Brain microvascular endothelial cell (primary cell): ENCODE measurements at places on chromosomes 2 and 18.

GRCh38 chr2:48944956-48945355, 189.4 kb upstream of the LHCGR start:
- peak; percentile 4 for DNase-seq

- DNase-seq = no peak
Observed at GRCh38 chr2:72155737-72156136, 8.1 kb upstream of the CYP26B1 start.

GRCh38 chr2:35963357-35963756, 392.2 kb upstream of the CRIM1 start:
- DNase-seq = no peak

DNA sequence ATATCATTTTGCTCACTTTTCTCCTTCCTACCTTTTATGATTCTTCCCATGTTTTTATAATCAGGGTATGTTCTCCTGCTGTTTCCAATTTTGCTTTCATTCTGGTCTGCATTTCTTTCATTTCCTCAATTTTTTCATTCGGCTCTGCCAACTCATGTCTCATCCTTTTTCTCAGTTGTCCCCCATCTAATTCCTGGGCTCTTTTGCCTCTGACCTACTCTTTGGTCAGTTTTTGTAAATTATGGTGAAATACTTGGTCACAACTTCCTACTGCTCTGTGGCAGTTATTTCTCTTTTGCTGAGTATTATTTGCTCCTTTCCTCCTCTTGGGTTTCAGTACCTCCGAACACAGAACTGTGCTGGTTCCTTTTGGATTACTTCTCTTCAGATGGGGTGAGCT, 27.5 kb downstream of the MYO7B start:
- DNase-seq = no peak

DNA sequence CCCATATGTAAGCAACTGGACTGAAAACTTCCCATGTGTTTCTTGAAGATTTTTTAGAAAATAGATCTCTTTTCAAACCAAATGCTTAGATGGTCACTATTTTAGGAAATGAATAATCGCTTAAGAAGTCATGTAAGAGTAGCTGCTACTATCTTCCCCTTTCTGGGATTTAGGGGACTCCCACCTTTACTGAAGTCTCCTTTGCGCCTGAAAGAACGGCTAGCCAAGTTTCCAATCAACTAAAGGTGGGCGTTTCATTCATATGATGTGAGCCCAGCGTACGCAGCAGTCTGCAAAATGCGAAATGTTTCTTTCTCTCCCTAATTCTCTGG, 1.1 kb downstream of the DIPK1C start:
- no peak for DNase-seq

DNA sequence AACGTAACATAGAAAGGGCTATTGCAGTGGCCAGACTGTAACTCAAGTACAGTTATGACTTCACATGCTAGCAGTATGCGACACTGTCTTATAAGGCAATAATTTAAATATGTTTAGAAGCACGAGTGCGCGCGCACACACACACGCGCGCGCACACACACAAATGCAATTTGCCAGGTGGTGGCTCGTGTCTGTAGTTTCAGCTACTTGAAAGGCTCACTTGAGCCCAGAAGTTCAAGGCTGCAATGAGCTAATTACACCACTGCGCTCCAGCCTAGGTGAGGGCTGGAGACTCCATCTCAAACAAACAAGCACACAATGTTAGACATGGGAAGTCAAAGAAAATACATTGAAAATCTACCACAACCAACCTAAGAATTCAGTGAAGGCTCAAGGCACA, 103.7 kb downstream of the USP34 start:
- DNase-seq = no peak

- no peak for DNase-seq
Observed at GRCh38 chr2:236673126-236673822, 103.6 kb downstream of the ACKR3 start.

DNA sequence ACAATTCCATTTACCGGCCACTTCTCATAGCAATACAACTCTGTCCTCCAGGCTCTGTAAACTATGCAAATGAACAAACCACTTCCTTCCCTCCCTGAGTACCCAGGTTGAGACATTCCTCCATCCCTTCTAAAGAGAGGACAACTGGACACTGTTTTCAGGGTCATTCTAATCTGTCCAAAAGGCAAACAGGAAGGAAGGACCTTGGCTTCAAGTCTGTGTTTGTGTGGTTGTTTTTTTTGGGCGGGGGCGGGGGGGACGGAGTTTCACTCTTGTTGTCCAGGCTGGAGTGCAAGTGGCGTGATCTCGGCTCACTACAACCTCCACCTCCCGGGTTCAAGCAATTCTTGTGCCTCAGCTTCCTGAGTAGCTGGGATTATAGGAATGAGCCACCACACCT, 3.3 kb downstream of the TFCP2L1 start:
- DNase-seq = no peak

DNA sequence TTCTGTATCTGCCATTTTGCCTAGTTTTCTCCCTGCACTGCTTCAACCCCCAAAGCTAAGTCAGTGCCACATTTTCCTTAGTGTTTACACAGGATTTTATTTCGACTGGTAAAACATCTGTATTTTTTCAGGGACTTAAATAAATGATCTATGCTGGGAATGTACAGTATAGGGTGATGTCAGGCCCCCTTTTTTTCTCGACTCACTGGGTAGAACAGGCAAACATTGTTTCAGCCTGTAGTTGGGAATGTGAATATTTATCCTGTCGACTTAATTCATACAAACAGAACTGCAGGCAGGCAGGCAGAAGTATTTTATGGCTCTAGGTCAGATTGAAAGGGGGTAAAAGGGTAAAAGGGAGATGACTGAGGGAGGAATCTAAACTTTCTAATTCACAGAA, 123.5 kb upstream of the ZFP36L2 start:
- no peak for DNase-seq

GRCh38 chr2:134027980-134028379, 225.9 kb upstream of the MGAT5 start:
- no peak for DNase-seq

GRCh38 chr18:11167778-11168177, 18.4 kb upstream of the PIEZO2 start:
- DNase-seq = peak; percentile 66

DNA sequence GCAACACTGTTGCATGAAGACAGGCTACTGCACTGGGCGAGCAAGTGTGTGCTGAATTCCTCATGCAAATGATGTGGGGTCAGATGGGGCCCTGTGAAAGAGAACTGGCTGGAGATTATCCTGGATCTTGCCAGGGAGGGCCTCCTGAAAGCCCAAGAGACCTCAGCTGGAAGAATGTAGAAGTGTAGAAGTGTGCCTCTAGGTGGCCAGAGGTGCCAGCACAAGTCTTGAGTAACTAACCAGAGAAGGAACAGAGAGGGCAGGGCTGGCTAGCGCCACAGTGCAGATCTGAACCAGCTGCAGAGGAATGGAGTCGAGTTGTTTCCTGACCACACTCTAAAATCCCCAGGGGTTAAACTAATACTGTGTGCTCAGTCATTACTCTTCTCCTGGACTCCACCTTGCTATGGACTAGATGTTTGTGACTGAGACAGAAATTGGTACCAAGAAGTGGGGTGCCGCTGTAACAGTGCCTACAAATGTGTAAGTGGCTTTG, 399.3 kb downstream of the LRATD1 start:
- no peak for DNase-seq

DNA sequence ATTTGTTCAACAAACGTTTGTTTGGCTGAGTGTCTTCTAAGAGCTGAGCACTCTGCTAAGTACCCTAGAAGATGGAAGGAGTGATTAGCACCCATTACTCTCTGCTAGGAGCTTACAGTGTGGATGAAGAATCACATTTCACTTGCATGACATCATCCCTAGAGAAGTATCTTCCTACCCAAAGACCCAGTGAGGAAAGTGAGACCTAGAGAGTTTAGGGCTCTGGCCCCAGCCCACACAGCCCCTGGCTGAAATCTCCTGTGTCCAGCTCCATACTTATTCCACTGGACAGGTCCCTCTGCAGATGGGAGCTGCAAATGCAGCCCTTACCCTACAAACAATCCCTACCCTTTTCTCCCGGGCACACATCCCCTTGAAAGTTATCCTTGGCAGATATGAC, 26.8 kb upstream of the EPAS1 start:
- peak; percentile 22 for DNase-seq

DNA sequence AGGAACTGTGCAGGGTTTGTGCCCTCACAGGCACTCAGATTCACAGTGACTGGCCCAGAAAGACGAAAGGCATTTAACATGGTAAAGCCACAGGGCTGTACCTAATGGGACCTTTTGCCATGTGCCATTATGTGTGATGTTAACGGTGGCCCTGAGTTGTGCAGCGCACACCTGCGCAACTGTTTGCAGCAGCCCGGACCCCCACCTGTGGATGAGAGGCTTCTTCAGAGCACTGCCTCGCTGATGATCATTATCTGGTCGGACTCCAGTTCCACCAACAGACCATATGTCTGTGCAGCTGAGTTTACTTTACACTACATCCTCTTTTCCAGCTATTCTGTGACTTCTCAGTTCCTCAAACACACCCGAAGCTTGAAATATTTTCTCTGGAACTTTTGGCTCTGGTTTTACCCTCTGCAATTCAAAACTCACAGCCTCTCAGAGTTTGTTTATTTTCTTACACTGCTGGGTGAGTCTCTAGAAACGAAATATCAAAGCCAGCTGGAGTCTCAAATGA, 35.6 kb upstream of the UBE2F start:
- no peak for DNase-seq

DNA sequence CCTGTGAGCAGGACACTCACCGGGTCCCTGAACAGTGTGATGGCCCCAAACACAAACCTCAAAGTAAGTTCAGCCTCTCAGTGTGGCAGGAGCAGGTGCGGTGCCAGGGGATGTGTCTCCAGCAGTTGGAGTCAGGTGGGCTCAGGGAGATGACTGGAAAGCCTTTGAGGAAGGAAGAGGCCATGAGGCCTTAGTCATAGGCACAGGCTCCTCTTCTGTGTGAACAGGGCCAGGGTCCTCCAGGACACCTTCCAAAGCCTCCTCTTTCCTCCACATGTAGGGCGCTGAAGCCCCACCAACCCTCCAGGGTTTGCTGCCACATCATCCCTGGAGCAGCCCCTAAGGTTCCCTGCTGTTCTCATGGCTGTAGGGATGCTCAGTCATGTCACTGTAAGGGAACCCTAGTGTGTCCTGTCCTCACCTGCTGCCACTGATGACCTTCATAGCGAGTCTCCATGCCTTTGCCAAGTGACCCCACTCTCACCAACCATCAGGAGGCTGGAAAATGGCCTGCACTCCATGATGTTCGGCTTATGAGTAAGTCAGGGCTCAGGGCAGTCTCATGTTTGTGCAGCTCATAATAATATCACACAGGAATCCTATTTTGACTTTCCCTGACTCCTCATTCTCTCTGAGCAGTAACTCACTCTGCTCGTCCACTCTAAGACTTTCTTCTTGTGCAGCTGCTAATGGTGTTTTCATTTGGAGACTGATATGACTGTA, 1152.9 kb downstream of the RPIA start:
- no peak for DNase-seq

DNA sequence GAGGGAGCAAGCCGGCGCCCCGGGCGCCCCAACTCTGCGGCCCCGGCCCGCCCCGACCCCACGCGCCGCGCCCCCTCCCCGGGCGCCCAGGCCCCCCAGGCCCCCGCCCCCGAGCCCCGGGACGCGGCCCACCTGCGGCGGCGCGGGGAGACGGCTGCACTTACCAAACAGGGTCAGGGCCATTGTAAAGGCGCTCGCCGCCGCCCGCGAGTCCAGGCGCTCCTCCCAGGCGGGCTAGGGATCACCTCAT, 526 bp downstream of the CHN1 start:
- no peak for DNase-seq

GRCh38 chr2:105615305-105615704, 129.4 kb upstream of the NCK2 start:
- no peak for DNase-seq

DNA sequence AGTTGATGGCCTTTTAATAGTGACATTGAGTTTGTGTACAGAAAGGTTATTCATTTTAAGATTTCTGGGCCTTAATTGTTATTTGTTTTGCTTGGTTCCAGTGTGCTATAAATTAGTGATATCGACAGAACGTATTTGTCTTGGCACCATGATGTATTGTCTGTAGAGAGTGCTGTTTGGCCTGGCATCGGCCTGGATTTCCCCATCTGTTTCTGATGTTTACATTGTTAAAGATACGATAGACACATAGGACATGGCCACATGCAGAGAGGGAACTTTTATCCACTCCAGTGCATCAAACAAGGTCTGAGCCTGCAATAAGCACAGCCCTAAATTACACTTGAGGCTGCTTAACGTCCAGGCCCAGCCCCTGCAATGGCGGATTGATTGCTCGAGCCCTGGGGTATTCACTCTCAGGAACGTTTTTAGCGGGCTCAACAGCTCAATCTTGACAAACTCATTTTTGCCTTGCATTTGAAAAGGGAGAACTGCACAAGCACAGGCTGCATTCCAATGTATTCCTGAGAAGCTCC, 144.7 kb downstream of the SLC4A3 start:
- DNase-seq = no peak

GRCh38 chr2:77521931-77522470, at the start of gene LRRTM4:
Gene LRRTM4, minus strand, starts transcription at chr2:77522376.
- no peak for DNase-seq

GRCh38 chr2:65075605-65076344, 19.6 kb downstream of the CEP68 start:
- DNase-seq = peak; percentile 9

DNA sequence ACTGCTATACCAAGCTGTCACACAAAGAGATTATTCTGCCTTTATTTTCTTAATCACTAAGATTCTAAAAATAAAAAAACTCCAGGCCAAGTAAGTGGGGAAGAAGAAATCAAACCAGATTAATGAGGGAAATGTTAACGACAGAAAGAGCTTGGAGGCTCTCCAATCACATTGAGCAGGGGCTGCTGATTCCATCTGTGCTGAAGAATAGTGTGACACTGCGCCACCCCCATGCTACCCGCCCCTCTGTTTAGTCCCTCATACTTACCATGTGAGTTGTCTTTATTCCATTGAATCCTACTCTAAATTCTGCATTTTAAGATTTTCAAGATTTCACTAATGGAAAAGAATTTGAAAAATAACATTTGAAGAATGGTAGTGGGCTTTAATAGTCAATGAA, 998.0 kb upstream of the CDH2 start:
- DNase-seq = no peak

- DNase-seq = no peak
Observed at GRCh38 chr2:218988650-218989049, 3.7 kb upstream of the FEV start.

DNA sequence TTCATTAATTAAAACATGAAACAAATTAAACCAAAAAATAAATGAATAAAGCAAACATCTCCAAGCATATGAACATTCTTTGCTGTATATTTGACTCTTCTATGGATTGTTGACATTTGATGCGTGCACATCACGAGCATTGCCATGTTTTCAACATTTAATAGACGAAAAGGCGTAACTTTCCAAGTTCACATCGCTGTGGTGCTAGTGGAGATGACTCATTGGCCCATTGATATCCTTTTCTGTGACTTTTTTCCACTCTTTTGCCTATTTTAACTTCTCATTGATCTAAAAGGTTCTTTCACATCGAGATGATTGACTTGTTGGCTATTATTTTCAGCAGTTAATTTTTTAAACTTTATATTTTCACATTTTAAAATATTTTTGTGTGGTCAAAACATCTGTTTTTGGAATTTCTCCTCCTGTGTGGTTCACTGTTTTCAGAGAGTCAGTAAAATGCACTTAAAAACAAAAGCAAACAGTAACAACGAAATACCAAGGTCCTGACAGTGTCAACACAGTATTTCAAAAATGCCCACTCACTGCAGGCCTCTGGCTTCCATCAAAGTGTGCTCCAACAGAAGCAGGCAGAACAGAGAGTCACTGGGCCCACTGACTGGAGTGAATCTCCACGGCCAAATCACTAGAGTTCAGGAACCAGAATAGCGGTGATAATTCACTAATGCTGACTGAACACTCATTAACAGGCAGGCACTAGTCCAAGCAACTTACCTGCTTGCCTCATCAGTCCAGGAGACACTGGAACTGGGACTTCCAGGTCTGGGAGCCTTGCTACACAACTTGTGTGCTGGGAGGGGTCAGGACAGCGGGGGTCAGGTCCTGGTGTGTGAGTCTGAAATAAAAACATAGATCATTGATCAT, 372.2 kb upstream of the SMIM21 start:
- no peak for DNase-seq
